Endothelial cell (in vitro differentiated cells): ENCODE measurements at places on chromosomes 2 and 18.

- no peak for DNase-seq
These were observed 4.8 kb upstream of the STAT4 start for GRCh38 chr2:191155608-191156071.

GRCh38 chr2:45047301-45047700 is 38.0 kb upstream of the SIX2 start:
- no peak for DNase-seq

DNA sequence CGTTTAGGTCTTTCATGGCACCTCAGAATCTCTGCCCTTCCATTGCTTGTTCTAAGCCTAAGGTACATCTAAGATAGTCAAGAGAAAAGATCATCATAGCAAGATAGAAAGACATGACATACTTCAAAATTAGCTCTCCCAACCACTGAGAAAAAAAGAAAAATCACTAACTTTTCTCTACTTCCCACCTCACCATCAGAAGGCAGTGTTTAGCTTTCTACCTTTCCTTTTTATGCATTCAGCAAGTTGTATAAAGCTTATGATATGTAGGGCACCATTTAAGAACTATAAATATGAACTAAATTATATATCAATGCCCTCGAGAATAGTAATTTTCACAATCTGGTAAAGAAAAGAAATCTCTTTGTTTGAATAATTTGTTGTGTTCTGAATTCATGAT is 331.8 kb upstream of the VWC2L start:
- DNase-seq: no peak

GRCh38 chr2:177816766-177817165 is 255.8 kb downstream of the PDE11A start:
- DNase-seq: no peak

DNA sequence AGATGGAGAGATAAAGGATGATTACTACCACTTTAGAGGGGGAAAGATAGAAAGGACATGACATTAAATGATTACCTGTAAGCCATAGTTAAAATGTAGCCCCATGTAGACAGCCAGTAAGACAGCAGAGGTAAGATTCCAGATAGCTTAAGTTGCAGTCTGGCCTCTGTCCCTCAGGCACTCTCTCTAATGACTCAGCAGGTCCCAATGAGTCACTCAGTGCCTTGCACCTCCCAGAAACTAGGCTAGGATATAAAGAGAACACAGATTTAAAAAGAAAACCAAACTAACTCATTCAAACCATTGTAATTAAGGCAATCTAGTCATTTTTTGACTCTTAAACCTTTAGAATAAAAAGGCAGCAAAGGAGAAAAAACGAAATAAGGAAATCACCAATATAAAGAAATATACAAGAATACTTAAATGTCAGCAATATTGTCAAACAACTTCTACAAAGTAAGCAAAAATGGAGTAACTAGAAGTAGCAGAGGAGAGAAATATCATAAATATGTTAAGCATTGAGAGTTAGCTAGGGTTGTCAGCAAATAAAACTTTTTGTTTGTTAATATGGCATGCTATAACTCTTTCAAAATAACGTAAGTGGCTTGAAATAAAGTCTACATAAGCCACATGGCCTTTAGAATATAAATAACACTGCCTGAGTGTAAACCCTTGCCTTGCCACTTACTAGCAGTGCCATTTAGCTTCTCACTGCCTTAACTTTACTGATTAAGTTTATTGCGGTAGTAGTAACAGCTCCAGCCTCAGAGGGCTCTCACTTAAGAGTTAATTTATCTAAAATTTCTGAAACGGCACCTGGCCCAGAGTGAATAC is 48.5 kb downstream of the SOCS6 start:
- DNase-seq: no peak

DNA sequence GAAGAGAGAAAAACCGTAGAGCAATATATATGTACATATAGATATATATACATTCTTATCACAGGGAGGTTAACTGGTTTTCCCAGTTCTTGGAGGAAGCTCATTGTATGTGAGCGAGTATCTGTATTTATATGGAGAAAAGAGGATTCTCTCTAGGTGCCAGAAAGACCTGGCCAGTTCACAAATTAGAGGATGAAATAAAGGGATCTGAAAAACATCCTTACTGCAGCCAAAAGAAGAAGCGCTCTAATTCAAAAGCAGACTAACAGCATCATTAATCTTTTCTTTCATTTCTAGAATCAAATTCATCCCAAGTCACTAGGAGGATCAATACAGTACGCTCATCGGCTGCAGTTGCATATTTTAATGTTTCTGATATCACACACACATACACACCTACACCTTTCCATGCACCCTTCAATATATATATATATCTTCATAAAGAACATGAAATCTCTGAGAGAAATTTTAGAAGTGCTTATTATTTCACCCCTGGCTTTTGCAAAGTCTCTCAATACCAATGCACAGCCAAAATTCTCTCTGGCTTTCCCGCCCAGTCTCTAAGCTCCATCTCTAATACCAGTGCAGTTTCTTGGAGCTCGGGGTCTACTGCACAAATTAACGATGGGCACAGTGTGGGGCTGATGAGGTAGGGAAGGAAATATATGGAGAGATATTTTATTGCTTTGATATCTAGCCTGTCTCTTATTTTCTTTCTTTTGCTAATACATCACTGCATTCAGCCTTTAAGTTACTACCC is 731 bp downstream of the NRXN1 start:
- DNase-seq: no peak

GRCh38 chr2:221571551-221572218 is 419 bp downstream of the EPHA4 start:
- peak; percentile 49 for DNase-seq

DNA sequence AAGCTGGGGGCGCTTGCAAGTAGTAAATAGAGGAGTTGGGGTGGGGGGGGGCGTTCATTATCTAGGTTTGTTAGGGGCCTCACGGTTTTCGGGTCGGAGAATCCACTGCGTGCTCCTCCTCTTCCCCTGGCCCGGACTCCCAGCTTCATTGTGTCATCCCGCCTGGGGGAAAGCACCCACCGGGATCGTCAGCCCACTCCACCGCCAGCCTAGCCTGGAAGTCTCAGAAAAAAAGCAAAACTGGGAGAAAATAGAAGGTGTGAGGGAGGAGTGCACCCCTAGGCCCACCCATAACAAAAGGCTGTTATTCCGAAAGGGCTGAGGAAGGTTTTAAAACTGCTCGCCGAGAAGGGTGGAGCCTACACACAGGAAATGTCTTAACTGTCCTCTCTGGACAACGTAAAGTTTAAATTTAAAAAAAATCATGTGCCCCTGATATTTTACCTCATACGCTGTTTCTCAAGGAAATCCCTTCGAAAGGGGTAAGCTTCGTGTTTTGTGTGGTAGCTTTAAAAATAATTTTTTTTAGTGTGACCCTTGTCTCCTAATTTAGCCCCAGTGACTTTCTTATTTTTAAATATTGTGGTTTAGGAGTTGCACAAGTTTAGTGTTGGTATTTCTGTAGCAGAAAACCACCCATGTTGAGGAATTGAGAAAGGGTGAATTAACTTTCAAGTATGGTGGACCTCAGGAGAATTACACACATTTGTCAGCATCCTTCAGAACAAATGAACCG is 104.2 kb downstream of the SPTBN1 start:
- DNase-seq: peak; percentile 24

DNA sequence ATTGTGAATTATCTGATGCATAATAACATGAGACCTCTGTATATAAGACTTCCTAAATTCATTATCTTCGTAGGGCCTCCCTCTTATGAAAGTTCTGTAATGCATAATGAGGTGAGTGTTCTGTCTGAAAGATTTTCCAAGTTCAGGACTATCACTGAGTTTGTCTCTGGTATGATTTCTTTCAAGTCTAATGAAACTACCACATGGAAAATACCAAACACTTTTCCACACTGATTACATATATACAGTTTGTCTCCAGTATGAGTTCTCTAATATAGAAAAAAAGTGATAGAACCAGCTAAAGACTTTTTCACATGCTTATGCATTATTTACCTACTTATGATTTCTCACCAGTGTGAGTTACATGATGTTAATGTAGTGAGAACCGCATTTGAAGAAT is 34.7 kb downstream of the CTNNA2 start:
- no peak for DNase-seq

DNA sequence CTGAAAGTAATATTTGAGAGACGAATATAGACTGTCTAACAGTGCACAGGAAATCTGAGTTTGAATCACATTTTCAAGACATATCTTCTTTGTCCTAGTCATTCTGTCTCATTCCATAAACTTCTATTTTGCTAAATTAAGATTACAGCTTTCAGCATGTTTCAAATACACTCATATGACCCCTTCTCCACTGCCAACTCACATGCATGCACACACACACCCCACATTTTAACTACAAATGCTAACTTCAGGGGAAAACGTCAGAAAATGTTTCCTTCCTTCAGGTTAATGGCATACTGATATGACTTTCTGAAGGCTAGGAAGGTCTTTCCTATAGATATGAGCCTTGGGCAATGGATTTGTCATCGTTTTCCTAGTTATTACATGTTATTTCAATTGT is 373.7 kb downstream of the RBM43 start:
- no peak for DNase-seq

DNA sequence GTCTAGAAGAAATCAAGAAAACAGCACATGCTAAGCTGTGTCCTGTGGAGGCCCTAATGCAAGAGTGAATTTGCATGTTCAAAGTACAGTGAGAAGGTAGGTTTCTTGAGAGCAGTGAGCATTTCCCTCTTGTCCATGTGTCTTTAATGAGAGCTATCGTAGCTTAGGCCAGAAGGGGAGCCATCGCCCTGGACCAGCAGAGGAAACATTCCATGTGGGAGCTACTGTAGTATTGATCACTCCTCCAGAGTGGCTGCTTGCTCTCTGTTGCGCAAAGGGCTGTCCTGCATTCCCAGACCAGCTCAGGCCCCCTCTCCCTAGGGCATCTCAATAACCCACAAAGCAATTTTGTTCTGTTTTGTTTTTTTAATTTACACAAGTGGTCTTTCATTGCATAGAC is 950.1 kb downstream of the CNTNAP5 start:
- no peak for DNase-seq

DNA sequence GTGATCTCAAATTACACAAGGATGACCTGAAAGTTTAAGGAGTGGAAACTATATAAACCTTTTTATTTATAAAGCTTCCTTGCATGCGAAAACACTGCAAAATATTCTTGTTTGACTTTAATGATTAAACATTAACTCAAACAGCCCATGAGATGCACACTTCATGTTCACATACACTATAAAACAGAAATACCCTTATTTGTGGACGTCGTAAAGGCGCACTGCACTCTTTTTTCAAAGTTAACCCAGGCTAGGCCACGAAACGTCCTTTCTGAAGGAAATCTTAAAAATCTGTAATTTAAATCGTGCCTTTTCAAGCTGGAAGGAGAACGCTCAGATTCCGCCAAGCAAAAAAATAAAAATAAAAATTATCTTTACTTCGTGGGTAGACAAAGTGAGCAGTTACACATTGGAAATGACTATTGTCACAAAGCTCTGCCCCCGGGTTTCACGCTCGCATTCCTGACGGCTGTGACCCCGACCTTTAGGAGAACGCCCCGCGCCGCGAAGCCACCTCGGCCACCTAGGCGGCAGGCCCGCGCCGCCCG is 728 bp downstream of the FAM168B start:
- DNase-seq: no peak

DNA sequence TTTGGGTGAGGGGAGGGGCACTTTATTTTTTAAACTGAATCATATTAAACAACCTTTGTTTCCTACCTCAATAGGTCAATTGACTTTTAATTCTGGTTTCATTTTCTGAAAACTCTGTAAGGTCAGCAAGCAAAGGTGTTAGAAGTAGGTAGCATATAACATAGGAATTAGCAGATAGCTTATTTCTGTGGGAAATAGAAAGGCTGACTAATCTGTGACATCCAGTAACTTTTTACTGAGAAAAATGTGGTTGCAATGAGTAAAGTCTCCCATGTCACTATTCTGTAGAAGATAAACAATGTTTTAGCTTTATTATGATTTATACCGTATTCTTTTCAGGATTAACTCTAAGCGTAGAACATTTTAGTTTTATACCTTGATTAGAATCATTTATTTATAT is 240.4 kb downstream of the PLCL1 start:
- DNase-seq: no peak

GRCh38 chr2:216004697-216005283 is 8.6 kb downstream of the MREG start:
- no peak for DNase-seq

DNA sequence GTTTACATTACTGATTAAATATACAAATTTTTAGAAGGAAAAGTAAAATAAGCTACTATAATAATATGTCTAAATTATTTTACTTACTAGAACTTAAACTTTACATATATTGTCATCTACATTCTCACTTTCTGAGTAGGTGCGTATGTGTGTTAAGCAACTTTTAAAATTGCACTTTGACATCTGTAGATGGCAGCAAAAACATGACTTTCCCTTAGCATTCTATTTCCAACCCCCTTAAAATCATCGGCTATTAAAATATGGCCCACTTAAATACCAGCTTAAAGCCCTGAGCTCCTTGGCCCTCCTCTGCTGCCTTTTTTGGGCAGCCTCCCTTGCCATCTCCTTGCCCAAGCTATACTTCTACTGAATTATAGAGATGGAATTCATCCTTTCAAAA is 78.0 kb downstream of the UPP2 start:
- no peak for DNase-seq
